CD14-positive monocyte (primary cell): ENCODE measurements at places on chromosomes 5 and 9. TPM values are rescaled to one million over a fixed set of nuclear protein-coding genes. Genes with fewer than 3 reads are reported as not detected.

The CDC14B gene
- polyA plus RNA-seq: 0.44 TPM

The GPR151 gene
- not detected for polyA plus RNA-seq

DNA sequence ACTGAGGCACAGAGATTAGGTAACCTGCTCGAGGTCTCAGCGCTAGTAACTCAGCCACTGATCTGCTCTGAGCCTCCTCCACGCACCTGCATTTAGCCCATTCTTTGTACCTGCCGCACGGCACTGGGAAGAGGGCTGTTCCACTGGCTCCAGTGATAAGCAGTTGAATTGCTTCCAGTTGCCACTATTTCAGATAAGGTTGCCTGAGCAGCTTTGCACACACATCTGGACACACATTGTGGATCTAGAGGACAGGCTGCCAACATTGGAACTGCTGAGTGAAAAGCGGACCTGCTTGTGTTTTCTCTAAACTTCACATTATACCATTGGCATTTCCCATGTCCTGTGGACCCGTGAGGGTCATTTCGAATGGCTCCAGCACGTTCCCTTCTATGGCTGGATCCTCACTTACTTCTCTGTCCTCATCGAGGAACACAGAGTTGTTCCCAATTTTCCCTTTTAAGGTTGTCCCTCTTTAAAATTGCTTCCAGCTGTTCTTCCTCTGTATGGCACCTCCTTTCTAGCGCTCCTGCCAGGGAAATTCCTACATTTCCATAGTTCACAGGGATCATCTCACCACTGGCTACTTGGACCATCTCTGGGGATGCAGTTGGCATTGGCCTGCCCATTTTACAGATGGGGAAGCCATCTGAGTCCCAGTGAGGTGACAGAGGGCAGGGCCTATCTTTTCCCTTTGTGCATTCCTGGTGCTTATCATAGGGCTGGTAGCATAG, 45.9 kb upstream of the RPL26L1 start:
- no peak for DNase-seq

DNA sequence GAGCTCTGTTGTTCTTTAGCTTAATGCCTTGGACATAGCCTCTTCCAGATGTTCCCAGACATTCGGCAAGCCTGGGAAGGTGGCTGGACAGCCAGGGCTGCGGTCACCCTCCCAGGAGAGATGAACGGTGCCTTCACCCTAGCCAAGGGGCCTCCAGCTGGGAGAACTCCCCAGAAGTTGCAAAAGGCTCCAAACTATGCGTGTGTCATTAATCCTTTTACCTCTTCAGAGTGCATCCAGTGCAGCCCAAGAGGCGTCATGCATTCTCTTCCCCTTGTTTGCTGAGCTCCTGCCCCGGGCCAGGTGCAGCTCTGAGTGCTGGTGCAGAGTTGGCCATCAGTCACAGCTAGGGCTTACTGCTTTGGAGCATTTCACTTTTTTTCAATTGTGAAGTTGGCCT, 22.8 kb downstream of the HMCN2 start:
- no peak for DNase-seq

GRCh38 chr5:156800929-156801328, 49.2 kb upstream of the PPP1R2B start:
- DNase-seq: no peak

- DNase-seq: no peak
Observed at GRCh38 chr5:27830546-27830945, 792.2 kb upstream of the CDH9 start.

DNA sequence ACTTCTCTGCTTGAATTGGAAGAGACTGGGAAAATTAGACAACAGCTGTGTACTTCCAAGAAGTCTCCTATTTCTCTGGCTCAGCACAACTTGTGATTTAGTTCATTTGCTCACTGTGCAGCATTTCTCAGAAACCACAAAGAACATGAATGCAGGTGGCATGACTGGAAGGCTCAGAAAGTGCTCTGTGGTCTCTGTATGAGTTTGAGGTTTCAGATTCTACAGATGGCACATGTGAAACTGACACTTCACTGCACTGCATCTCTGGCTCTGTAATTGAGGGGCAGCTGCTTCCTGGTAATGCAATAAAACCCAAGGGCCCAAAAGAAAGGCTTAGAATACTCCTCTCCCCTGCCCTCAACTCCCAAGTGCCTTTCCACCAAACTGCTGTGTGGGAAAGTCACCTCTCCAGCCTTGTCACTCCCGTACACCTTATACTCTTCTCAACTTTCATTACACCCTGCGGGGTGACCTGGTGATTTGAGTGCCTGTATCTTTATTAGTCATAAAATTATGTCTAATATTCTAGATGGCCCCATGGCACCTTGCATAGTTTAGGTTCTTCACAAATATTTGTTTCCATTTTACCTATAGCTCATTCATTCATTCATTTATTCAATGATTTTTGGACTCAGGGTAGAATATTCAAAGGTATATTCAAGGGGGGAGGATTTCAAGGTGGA, 82.5 kb downstream of the ESM1 start:
- DNase-seq: no peak

GRCh38 chr9:94166976-94167346, 82.7 kb downstream of the PTPDC1 start:
- peak; percentile 39 for DNase-seq
